ENCODE measurements at places on chromosomes 11 and 22.

DNA sequence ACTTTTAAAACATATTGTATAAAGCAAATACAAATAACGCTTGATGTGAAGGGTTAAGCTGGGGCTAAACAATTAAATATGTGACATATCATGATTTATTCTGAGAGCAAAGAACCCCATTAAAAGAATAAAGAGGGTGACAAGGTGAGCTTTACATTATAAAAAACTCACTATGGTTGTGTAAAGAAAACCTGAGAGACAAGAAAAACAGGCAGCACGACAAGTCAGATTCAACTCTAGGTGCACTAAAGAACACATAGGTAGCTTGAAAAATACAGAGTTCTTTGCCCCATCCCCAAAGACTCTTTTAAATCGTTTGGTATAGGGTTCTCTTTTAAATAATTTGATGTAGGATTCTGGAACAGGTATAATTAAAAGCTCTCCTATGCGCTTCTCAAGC is 63.5 kb downstream of the LUZP2 start:
- no peak for DNase-seq

- DNase-seq: no peak
Observed at GRCh38 chr11:955154-956063, 29.7 kb downstream of the AP2A2 start.

GRCh38 chr11:44865866-44866272 is 84.8 kb downstream of the TP53I11 start:
- no peak for DNase-seq

- DNase-seq: no peak
Observed at GRCh38 chr11:78332174-78332866, 85.3 kb downstream of the GAB2 start.

DNA sequence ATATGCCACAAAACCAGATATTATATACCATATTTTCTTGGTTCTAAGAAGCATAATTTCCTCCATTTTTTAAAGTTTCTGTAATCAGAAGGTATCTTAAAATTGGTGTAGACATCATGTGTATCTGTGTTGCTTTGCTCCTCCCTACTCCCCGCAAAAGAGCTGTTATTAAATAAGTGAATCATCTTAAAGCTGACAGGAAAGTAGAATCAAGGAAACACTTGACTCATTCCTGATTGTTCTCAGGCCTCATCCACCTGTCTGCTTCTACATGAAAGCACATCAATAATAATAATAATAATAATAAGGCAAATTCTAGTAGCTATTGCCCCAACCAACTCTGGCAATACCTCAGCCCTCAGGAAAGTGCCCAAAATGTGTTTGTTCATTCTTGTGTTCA is 26.2 kb upstream of the GUCY1A2 start:
- DNase-seq: no peak

DNA sequence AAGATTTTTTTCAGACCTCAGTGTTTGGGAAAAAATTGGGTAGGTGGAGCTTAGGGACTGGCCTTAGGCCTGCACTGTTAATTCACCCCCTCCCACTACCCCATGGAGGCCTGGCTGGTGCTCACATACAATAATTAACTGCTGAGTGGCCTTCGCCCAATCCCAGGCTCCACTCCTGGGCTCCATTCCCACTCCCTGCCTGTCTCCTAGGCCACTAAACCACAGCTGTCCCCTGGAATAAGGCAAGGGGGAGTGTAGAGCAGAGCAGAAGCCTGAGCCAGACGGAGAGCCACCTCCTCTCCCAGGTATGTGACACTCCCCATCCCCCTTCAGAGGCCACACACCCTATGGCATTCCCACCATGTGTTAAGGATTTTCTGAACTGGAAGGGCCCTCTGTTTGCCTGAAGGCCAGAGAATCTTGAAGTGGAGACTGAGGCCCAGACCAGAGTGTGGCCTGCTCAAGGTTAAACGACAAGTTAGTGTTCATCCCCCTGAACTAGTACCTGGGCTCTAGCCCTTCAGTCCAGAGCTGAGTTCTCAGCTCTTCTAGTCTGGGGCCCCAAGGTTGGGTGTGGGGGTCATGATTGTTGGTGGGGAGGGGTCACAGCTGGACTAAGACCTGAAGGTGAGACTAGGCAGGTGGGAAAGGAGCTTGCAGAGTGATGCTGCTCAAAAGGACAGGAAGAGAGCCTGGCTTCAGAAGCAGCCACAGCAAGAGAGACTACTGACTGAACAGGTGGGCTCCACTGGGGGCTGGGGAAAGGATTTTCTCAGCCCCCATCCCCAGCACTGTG is 2.3 kb upstream of the FOLR1 start:
- DNase-seq: no peak

DNA sequence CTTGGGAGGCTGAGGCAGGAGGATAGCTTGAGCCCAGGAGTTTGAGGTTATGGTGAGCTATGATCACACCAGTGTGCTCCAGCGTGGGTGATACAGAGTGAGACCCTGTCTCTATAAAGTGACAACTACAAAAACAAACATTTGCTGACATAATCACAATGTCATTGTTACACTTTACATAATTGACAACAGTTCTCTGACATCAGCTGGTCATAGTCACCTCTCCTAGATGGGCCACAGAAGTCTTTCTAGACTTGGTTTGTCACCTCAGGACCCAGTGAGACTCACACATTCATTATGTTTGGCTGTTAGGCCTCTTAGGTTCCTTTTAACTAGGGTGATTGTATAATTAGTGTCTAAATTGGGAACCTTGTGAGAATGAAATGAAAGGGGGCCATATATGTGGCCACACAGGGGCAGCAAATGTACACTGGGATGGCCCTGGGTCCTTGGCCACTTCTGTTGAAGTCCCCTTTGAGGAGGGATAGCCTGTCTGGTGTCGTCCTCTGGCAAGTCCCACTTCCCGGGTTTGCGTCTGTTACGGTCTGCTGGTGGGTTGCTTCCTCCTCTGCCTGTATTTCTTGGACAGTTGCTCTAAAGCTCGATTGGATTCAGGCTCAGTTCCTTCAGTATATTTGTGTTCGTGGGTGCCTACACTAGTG is 5.8 kb upstream of the PPIL2 start:
- no peak for DNase-seq

GRCh38 chr22:43144949-43145348 is 1.8 kb upstream of the MCAT start:
- no peak for DNase-seq

DNA sequence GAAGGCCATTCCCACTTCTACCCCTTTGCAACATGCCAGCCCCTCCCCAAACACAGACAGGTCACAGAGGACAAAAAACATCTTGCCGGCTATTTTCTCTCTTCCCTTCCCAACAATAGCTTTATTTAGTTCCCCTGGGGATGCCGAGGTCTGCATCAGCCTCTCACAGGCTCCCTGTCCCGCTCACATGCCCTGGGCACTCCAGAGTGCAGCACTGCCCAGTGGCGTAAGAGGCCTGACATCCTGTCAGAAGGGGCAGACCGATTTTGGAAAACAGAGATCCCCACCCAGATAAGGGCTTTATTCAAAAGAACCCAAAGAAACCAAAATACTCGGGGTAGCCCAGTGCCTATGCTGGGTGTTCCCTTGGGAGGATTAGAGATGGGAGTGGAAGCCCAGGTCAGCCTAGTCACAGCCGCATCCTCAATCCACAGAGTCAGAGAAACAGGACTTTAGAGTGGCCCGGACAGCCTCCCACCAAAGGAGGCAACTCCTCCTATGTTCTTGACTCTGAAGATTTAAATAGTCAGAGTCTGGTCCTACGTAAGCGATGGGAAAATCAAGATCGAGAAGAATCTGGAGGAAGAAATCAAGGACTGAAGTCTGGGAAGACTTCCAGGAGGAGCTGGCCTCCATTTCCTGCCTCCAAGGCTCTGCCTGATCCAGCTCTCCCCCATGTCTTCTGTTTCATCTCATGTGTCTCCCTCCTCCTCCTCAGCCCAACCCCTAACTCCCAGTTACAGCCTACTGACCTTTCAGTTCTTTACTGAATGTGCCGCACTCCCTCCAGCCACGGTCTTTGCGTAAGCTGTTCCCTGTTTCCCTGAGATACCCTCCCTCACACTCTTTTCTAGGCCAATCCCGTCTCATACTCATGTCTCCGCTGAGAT is 129.3 kb downstream of the FBXO7 start:
- DNase-seq: no peak

DNA sequence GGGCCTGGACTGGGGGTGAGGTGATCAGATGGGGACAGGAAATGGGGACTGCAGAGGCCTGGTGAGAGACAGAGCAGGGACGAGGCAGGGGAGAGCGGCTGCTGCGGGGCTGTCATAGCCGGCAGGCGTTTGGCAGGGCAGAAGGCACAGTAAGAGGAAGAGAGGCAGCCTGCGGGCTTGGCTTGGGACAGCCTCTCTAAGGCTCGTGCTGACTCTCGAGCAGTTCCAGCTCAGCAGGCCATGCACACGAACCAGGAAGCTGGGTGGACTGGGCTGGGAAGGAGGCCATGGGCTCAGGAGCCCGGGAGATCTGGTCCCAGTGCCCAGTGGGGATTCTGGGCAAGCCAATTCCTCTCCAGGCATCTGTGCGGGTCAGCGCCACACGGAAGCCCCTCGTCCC is 19.6 kb upstream of the EIF3D start:
- DNase-seq: no peak

DNA sequence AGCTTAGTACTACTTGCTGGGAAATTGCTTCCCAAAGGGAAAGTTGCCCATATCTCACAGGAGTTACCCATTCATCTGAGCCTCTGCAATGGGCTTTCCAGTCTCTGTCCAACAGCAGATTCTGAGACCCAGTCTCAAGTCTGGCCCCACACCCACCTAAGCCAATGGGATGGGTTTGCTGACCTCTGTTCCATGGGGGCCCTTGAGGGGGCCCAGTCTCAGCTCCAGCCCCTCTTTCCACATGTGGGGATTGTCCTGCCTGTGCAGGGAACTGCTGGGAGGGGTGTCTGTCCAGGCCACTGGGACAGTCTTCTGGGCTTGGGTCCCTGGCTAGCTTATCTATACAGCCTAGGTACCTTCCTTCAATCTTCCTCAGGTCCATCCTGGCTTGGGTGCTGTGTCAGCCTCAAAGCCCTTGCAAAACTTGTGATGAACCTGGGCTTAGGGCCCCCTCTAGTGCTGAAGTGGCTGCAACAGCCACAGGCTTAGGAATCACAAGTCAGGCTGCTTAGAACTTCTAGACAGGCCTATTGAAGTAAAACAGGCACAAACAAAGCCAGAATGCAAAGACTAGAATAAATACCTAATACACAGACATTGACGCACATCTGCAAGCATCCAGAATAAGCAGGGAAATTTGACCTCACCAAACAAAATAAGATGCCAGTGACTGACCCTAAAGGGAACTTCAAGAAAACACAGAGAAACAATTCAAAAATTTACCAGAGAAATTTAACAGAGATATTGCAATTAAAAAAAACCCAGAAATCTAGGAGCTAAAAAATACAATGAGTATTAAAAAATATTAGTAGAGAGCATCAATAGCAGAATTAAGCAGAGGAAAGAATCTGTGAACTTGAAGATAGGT is 11.7 kb upstream of the PATL1 start:
- DNase-seq: peak; percentile 17

DNA sequence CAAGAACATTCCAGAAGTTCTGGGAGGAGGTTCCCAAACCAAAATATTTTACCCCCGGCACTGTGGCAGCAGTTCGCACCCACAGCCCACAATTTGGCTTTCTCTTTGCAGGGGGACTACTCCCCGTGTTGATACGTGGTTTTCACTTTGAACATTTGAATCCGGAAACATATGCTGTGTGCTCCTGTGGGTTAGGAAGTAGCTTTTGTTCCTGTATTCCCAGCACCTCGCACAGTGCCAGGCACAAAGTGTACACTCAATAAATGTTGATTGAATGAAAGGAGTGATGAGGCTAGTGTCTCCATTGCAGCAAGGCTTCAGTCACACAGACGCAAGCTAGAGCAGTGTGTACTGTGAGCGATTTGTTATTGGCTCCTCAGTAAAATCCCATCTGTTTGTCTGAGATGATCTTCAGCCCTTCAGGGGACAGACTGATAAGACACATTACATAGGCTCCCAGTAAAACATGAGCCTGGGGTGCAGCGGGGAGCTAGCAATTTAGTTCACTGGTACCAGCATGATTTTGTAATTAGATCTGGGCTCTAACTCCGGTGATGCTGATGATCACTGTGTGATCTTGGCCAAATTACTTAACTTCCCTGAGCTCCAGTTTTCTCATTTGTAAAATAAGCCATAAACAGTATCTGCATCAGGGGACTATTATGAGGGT is 2.2 kb downstream of the LAYN start:
- no peak for DNase-seq

- no peak for DNase-seq
Observed at GRCh38 chr11:122234257-122234656, 118.2 kb upstream of the BLID start.

DNA sequence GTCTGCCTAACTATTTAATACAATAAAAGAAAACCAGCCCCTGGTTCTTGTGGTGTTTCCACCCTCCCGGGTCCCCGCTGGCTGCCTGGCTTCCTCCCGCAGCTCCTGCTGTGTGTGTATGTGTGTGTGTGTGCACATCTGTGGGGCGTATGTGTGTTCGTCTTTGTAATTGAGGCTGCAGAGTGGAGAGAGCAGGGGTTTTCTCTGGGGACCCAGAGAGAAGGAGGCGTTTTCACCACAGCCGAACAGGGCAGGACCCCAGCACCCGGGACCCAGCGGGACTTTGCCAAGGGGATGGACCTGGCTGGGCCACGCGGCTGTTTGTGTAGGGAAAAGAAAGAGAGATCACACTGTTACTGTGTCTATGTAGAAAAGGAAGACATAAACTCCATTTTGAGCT is 42.7 kb downstream of the IGLL1 start:
- no peak for DNase-seq

- no peak for DNase-seq
Observed at GRCh38 chr11:31768749-31769640, 42.1 kb downstream of the PAX6 start.

GRCh38 chr11:120442031-120442430 is 69.5 kb upstream of the GRIK4 start:
- no peak for DNase-seq

DNA sequence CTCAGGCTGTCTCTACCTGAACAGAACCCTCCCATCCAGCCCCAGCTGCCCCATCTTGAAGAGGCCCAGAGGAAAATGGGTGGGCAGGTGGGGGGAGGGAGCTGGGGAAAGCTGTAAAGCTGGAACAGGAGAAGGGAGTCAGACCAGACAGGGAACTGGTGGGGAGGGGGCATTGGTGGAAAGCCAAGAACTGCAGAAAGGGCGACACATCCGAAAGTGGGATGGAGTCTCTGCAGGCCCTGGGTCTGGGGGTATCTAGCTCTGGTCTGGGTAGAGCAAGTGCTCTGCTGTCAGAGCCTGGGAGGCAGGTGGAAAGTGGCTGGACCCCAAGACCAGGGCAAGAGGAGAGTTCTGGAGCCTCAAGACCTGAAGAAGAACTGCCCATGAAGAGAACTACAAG is 7.7 kb downstream of the TMPRSS13 start:
- DNase-seq: no peak

Data from stimulated activated CD8-positive, alpha-beta memory T cell treated with anti-CD3 and anti-CD28 coated beads, Interleukin-4, amount 100 ng/mL, for 24 hours (primary cell).